ENCODE measurements at places on chromosomes 3 and 15. TPM values are rescaled to one million over a fixed set of nuclear protein-coding genes. Genes with fewer than 3 reads are reported as not detected.

The FEZF2 gene
- not detected for total RNA-seq

The BLM gene
- 1.1 TPM for total RNA-seq

The ACSBG1 gene
- 4.3 TPM for total RNA-seq

- H3K27ac ChIP-seq = no peak overlapping the region
- DNase-seq = no peak
- H3K36me3 ChIP-seq = no peaks in the 10 kb centered on the region
- no peaks in the 10 kb centered on the region for H3K4me1 ChIP-seq
- H3K4me3 ChIP-seq = no peak overlapping the region
- no peaks in the 10 kb centered on the region for H3K27me3 ChIP-seq
Observed at GRCh38 chr3:119261055-119261454, 20.4 kb upstream of the B4GALT4 start.

- H3K27ac ChIP-seq = no peak overlapping the region
- no peaks in the 10 kb centered on the region for H3K4me1 ChIP-seq
- no peak for DNase-seq
- H3K4me3 ChIP-seq = no peak overlapping the region
- H3K36me3 ChIP-seq = no peaks in the 10 kb centered on the region
Observed at GRCh38 chr3:172982736-172983364, 158.2 kb downstream of the SPATA16 start.

DNA sequence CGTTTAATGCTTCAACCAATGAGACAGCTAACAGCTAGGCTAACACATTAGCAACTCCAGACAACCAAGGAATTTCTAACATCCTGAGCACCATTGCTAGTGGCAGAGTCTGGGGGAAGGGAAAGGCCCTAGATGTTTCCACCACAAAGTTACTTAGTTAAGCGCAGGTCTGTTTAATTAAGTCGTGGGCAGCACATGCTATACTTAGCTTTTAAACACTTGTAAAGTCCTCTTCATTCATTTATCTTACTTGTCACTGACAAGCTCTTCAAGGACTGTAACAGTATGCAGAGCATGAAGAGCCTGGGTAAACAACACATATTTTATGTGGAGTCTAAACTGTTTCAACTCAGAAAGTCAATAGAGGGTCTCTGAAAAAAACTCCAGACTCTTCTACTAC is 221.1 kb upstream of the WNT5A start:
- no peaks in the 10 kb centered on the region for H3K4me1 ChIP-seq
- no peak for DNase-seq
- no peaks in the 10 kb centered on the region for H3K27me3 ChIP-seq

DNA sequence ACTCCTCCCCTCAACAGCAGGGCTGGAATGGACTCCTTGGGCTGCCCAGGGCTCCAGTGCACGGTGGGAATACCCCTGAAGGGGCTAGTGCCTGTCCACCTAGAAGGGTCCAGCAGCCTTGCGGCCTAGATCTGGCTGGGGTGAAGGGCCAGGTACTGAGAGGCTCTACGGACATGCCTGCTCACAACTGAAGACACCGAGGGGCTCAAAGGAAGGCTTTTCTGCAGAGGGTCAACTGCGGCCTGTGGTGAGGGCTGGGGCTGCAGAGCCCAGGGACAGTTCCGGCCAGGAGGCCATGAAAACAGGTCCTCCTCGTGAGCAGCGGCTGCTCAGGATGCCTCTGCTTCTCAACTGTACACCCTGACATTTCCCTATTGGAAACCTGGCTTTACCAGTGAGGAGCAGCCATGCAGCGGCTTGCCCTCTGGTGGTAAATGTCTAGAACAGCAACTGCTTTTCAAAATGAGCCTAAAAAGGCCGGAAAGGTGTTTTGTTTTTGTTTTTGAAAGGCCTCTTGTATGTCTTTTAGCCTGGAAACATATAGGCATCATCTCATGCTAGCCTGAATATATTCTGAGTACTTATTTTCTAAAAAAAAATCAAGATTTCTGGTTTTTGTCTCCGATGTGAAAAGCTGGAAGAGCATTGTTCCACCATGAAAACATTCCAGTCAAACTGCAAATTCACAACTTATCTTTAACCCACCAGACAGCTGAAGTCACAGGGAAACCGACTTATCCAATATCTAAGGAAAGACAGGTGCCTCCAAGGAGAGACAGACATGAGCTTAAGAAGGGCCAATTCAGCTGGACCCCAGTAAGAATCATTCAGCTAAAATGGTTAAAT is 163.4 kb downstream of the KLF13 start:
- no peak overlapping the region for H3K4me3 ChIP-seq
- H3K36me3 ChIP-seq = no peaks in the 10 kb centered on the region
- no peaks in the 10 kb centered on the region for H3K4me1 ChIP-seq
- no peaks in the 10 kb centered on the region for H3K27me3 ChIP-seq

DNA sequence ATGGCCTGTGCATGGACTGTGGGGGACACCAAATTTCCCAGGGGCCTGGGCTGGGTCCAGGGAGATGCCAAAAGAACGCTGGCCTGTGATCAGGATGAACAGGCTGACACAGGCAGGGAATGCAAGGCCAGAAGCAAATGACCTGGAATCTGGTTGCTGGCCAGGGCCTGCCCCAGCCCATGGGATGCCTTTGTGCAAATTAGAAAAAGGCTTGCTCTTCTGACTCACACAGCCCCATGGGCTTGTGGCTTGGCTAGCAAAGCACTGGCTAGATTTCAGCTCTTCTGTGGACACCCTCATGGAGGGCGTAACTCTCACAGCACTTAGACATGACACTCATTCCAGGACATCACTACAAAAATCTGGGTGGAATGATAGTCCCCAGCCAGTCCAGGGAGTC is 356.0 kb downstream of the SHQ1 start:
- peaks cover 7% of the 10 kb centered on the region for H3K4me1 ChIP-seq
- no peak overlapping the region for H3K4me3 ChIP-seq
- no peak overlapping the region for H3K27ac ChIP-seq
- peak; percentile 96 for DNase-seq

- no peaks in the 10 kb centered on the region for H3K4me1 ChIP-seq
- no peak overlapping the region for H3K27ac ChIP-seq
- H3K4me3 ChIP-seq = no peak overlapping the region
- no peaks in the 10 kb centered on the region for H3K27me3 ChIP-seq
- no peaks in the 10 kb centered on the region for H3K36me3 ChIP-seq
Observed at GRCh38 chr15:70820214-70820613, 33.7 kb downstream of the LARP6 start.

DNA sequence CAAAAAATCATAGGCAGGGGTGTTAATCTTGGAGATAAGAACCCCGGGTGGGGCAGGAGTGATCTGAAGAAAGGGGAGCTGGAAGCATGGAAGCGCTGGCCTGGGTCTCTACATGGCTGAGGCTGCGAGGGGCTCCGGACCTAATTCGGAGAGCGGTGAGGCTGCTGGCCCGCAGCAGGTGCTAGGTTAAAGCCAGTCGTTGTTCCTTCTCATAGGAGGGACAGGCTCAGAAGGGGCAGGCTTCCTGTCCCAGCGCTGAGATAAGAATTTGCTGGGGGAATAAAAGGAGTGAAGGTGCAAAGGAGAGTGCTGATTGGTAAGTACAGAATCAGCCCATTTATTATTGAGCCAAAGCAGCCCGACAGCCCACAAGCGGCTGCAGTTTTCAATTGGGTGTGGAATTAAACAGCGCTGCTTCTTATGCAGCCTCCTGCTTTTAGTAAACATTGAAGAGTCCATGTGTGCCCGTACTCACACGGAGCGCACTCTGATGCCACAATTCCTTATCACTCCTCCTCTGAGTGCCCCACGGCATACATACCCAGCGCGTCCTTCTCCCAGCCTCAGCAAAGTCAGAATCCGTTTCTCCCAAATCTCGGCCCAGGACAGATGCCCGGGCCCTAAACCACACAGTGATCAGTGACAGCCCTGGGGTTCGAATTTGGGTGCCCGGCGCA is 17.1 kb downstream of the CHST13 start:
- H3K27ac ChIP-seq = no peak overlapping the region
- peak; percentile 23 for DNase-seq
- no peaks in the 10 kb centered on the region for H3K36me3 ChIP-seq

Data from adrenal gland (tissue), 19 donors.